ENCODE measurements at places on chromosomes 16 and 17. TPM values are rescaled to one million over a fixed set of nuclear protein-coding genes. Genes with fewer than 3 reads are reported as not detected.

Gene KRT17
- 0.49 TPM for polyA plus RNA-seq

Gene PLCG2
- polyA plus RNA-seq: 19.5 TPM

Gene TMEM220
- polyA plus RNA-seq: 0.33 TPM

Gene KRTAP1-1
- polyA plus RNA-seq: not detected

Gene PRR29
- 1.4 TPM for polyA plus RNA-seq

GRCh38 chr17:4980644-4981216, 6.7 kb downstream of the CAMTA2 start:
- H3K4me3 ChIP-seq: no peak overlapping the region
- peaks cover 56% of the 10 kb centered on the region for H3K4me1 ChIP-seq
- DNase-seq: peak; percentile 53
- no peaks in the 10 kb centered on the region for H3K27me3 ChIP-seq
- peak overlapping the region; percentile 78 for H3K27ac ChIP-seq
- peaks cover 72% of the 10 kb centered on the region for H3K36me3 ChIP-seq

GRCh38 chr16:84532855-84533486, 28.5 kb upstream of the MEAK7 start:
- H3K36me3 ChIP-seq: no peaks in the 10 kb centered on the region
- H3K4me1 ChIP-seq: peaks cover 30% of the 10 kb centered on the region
- no peak overlapping the region for H3K27ac ChIP-seq
- no peak for DNase-seq

DNA sequence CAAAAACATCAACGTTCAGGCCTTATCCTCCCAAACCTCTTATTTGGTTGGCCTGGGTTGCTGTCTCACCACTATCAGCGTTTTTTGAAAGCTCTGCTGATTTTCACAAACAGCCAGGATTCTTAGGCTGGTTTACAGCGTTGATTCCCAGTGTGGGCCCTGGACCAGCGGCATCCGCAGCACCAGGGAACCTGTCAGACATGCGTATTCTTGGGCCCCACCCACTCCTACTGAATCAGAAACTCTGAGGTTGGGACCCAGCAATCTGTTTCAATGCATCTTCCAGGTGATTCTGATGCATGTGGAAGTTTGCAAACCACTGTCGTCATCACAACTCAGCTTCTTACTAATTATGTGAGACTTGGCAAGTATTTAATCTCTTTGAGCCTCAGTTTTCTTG, 58.5 kb downstream of the RGS9 start:
- no peaks in the 10 kb centered on the region for H3K36me3 ChIP-seq
- no peaks in the 10 kb centered on the region for H3K4me1 ChIP-seq
- no peak for DNase-seq
- H3K27ac ChIP-seq: no peak overlapping the region

GRCh38 chr17:70945386-70945785, 776.1 kb downstream of the KCNJ2 start:
- no peak for DNase-seq
- H3K4me3 ChIP-seq: no peak overlapping the region
- H3K27ac ChIP-seq: no peak overlapping the region
- H3K4me1 ChIP-seq: no peaks in the 10 kb centered on the region
- H3K36me3 ChIP-seq: no peaks in the 10 kb centered on the region
- no peaks in the 10 kb centered on the region for H3K27me3 ChIP-seq

DNA sequence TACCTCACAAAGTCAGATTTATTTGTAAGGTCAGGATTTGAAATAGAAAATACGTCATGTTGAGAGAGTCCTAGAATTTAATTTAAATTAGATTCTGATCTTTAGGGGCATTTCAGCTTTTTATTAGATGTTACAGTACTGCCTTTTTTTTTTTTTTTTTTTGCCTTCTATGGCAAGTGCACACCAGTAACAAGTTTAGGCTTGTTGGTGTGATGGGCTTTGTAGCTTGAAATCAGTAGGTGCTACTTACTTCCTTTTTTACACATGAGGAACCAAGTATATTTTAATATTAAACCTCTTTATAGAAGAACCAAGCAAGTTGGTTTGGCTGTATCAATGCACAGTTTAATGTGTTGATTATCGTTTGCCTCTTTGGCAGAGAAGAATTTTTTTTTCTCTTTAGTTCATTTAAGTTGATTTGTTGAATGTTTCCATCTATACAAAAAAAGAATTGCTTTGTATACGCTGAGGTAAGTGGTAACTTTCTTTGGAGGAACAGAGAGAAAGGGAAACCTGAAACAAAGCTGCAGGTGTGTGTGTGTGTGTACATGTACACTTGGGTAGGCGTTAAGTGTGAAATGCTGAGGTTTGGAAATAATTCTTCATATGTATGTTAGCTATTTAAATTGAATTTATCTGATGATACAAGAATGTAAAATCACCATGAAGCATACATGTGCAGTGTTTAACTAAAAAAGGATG, 15.7 kb downstream of the RBL2 start:
- no peaks in the 10 kb centered on the region for H3K4me1 ChIP-seq
- H3K27me3 ChIP-seq: no peaks in the 10 kb centered on the region
- peaks cover 96% of the 10 kb centered on the region for H3K36me3 ChIP-seq
- H3K4me3 ChIP-seq: no peak overlapping the region

DNA sequence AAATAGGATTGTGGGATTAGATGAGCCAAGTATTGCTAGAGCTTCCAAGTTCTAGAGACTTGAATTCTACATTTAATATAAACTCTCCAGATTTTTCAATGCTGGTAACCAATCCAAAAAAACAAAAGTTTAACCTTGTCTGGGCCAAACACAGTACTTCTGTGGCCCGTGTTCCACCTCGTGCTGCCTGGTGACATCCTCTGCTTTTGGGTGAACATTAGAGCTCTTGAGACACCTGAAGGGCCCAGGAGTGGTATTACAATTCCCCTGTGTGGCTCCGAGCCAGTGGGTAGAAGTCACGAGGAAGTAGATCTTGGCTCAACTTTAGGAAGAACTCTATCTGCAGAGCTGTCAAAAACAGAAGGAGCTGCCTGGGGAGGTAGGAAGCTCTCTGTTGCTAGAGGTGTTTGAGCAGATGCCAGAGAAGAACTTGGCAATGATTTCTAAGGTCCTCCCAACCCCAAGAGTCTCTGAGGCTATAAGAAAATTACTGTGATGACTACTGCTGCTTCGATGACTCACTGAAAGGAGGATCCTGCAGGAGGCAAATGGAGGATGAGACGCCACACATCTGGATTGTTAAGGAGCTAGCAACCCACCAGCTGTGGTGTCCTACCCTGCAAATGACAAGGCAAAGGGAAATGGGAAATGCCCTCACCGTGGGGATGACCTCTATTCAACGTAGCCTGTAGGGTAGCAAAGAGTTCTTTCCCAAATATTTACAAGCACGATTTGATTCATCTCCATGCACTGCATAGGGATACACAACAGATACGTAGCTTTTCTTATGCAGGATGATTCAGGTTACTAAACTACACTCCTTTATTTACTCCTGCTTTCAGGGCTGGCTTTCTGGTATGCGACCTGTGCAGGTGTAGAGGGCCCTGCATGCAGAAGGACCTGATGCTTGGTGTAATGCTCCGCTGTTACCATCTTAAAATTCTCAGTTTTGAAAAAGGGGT, 45.8 kb upstream of the GAS7 start:
- no peaks in the 10 kb centered on the region for H3K36me3 ChIP-seq
- no peaks in the 10 kb centered on the region for H3K27me3 ChIP-seq
- no peak for DNase-seq

DNA sequence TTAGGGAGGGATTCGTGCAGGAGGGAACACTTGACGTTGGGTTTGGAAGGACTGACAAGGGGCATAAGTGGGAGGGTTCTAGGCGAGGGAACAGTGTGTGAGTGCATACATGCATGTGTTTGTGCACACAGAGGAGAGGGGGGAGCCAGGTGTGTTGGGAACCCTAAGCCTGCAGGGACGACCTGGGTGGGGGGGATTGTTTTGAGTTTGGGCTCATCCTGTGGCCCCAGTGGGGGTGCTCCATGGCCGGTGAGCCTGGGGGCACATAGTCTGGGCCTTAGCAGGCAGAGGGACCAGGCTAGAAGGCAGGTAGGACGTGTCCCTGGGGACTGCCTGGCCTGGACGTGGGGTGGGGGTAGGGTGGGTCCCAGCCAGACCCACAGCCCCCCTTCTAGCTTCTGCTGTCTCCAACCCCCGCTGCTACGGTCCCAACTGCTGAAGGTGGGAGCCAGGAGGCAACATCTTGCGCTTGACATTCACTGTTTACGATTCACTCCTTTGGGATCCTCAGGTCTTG, 11.9 kb upstream of the RASD1 start:
- H3K4me1 ChIP-seq: no peaks in the 10 kb centered on the region
- no peak overlapping the region for H3K4me3 ChIP-seq
- H3K27ac ChIP-seq: no peak overlapping the region

GRCh38 chr17:70128727-70129238, 40.5 kb upstream of the KCNJ2 start:
- H3K4me3 ChIP-seq: no peak overlapping the region
- no peak overlapping the region for H3K27ac ChIP-seq
- DNase-seq: no peak
- peaks cover 11% of the 10 kb centered on the region for H3K4me1 ChIP-seq
- H3K36me3 ChIP-seq: no peaks in the 10 kb centered on the region
- no peaks in the 10 kb centered on the region for H3K27me3 ChIP-seq

DNA sequence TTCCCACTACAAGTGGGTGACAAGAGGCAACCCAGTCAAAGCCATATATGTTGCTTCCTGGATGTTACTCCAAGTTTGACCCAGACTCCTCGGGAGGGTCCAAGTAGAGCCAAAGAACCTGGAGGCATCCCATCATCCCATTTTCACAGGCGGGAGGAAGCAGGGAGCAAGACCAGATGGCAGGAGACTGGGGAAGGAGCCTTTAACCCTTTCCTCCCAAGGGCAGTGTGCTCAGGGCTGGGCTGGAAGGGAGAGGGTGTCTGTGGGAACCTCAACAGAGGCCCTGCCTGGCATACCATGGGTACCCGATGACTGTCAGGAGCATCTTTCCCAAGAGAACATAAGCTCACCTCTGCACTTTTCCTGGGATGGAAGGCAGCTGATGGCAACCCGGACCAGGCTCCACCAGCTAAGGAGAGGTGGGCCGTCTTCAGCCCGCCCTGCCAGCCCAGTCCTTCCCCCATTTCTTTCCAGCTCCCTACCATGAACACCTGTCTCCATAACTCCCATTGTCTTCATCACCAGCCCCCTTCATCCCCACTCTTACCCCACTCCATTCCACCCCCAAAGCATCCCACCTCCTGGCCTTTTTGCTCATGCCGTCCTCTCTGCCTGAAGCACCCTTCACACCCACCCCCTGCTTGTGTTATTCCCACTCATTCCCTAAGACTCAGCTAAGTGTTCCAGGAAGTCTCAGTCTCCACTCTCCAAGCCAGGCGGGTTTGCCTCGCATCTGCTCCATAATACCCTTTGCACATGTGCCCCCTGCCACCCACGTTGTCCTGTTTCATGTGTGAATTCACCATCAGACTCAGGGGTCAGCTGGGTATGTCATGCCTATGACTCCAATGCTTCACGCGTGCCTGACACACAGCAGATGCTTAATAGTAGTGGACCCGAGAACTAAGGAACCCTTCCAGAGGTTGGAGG, 5.9 kb upstream of the SLC16A5 start:
- H3K4me3 ChIP-seq: no peak overlapping the region
- peaks cover 50% of the 10 kb centered on the region for H3K4me1 ChIP-seq
- H3K27ac ChIP-seq: no peak overlapping the region
- no peaks in the 10 kb centered on the region for H3K36me3 ChIP-seq
- DNase-seq: no peak
- H3K27me3 ChIP-seq: no peaks in the 10 kb centered on the region

- no peak overlapping the region for H3K27ac ChIP-seq
- H3K36me3 ChIP-seq: peaks cover 46% of the 10 kb centered on the region
- peak overlapping the region; percentile 50 for H3K4me3 ChIP-seq
- peaks cover 46% of the 10 kb centered on the region for H3K4me1 ChIP-seq
- no peak for DNase-seq
Observed at GRCh38 chr17:45248132-45248957, 13.5 kb downstream of the SPATA32 start.

DNA sequence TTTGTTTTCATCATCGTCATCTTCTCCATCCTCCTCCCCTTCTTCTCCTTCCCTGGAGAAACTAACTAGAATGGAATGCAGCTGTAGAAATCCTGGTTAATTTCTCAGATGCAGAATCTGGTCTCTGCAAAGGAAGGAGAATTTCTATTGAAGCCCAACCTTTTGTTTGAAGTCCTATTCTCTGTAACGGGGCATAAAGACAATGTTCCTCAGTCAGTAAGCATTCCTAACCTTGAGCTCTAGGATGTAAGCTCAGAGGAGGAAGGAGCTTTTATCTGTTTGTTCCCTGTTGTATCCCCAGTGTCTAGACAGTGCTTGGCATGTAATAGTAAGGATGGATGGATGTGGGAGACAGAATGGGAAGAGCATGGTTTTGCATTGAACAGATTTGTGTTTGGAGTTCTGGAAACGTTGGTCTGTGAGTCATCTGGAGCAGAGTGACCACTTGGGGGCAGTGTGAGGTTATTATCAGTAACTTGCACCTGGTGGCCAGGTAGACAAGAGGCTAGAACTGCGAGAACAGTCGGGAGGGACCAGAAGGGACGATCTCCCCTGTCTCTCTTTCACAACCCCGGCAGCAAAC, 363.7 kb downstream of the SNX29 start:
- no peaks in the 10 kb centered on the region for H3K27me3 ChIP-seq
- H3K36me3 ChIP-seq: no peaks in the 10 kb centered on the region
- H3K4me1 ChIP-seq: peaks cover 7% of the 10 kb centered on the region
- H3K27ac ChIP-seq: no peak overlapping the region

DNA sequence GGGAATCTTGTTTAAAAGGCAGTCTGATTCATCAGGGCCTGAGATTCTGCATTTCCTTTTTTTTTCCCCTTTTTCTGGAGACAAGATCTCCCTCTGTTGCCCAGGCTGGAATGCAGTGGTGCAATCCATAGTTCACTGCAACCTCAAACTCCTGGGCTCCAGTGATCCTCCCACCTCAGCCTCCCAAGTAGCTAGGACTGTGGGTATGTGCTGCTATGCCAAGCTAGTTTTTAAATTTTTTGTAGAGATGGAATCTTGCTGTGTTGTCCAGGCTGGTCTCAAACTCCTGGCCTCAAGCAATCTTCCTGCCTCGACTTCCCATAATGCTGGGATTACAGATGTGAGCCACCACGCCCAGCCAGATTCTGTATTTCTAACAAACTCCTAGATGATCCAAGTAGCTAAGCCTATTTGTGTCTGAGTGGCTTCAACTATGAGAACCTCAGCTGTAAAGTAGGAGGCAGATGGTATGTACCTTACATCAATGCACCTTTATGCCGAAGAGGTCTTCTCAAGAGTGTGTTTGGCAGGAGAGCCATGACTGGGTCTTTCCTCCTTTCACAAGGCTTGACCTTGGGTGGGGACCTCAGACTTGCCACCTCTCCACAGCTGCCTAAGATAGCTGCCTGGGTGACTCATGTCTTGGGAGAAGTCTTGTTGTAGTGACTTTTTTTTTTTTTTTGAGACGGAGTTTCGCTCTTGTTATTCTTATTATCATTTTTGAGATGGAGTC, 10.9 kb downstream of the LDAF1 start:
- H3K27me3 ChIP-seq: no peaks in the 10 kb centered on the region
- no peaks in the 10 kb centered on the region for H3K4me1 ChIP-seq
- peaks cover 65% of the 10 kb centered on the region for H3K36me3 ChIP-seq
- no peak overlapping the region for H3K27ac ChIP-seq
- no peak overlapping the region for H3K4me3 ChIP-seq
- DNase-seq: no peak

Measured in CD14-positive monocyte (primary cell).